ENCODE measurements at places on chromosomes 13 and 19.

- DNase-seq = peak; percentile 95
Observed at GRCh38 chr13:97259798-97260714, 37.9 kb downstream of the MBNL2 start.

- DNase-seq = peak; percentile 71
Observed at GRCh38 chr19:850221-850978, 1.7 kb upstream of the ELANE start.

GRCh38 chr19:48419158-48419920 is 25.9 kb downstream of the GRIN2D start:
- DNase-seq = peak; percentile 79

DNA sequence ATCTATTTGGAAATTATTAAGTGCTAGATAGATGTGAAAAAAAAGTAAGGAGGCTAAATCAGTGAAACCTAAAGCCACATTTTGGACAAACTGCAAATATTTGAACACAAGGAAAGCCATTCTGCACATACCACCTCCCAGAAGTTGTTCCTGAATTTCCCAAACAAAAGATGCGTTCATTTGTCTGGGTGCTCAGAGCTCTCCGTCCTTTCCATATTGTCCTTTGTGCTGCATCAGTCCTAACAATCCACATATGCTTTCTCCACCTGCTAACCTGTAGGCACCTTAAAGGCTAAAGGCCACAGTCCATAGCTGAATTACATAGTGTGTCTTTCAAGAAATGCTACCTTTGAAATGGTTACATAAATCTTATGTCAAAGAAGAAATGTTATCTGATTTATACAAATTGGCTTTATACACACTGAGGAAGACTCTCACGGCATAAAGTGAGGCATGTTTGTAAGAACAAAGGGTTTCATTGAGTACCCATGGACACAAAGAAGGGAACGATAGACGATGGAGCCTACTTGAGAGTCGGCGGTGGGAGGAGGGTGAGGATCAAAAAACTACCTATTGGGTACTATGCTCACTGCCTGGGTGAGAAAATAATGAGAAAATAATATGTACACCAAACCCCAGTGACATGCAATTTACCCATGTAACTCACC is 182.0 kb downstream of the RGCC start:
- no peak for DNase-seq

GRCh38 chr19:3098515-3099346 is 4.6 kb downstream of the GNA11 start:
- DNase-seq = no peak

DNA sequence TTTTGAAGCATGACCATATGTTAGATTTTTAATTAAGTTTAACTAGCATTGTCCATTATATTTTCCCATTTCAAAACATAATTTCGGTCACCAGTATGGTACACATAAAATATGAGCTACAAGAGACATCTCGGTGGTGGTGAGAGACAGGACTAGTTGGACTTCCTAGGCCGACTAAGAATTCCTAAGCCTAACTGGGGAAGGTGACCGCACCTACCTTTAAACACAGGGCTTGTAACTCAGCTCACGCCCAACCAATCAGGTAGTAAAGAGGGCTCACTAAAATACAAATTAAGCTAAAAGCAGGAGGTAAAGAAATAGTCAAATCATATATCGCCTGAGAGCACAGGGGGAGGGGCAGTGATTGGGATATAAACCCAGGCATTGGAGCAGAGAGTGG is 22.9 kb downstream of the DNAJC15 start:
- no peak for DNase-seq

DNA sequence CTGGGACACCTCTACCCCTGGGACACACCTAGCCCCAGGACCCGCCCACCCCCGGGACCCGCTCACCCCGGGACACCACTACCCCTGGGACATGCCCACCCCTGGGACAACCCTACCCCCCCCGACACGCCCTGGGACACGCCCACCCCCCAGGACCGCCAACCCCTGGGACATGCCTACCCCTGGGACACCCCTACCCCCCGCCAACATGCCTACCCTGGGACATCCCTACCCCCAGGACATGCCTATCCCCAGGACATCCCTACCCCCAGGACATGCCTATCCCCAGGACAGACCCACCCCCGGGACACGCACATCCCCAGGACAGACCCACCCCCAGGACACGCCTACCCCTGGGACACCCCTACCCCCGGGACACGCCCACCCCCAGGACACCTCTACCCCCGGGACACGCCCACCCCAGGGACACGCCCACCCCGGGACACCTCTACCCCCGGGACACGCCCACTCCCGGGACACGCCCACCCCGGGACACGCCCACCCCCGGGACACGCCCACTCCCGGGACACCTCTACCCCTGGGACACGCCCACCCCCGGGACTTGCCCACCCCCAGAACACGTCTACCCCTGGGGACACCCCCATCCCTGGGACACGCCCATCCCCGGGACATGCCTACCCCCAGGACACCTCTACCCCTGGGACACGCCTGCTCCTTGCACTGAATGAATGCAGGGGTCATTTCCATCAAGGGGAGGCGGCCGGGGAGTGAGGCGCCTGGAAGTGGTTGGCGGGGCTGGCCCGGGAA is 32.3 kb downstream of the ADPRHL1 start:
- DNase-seq = no peak

DNA sequence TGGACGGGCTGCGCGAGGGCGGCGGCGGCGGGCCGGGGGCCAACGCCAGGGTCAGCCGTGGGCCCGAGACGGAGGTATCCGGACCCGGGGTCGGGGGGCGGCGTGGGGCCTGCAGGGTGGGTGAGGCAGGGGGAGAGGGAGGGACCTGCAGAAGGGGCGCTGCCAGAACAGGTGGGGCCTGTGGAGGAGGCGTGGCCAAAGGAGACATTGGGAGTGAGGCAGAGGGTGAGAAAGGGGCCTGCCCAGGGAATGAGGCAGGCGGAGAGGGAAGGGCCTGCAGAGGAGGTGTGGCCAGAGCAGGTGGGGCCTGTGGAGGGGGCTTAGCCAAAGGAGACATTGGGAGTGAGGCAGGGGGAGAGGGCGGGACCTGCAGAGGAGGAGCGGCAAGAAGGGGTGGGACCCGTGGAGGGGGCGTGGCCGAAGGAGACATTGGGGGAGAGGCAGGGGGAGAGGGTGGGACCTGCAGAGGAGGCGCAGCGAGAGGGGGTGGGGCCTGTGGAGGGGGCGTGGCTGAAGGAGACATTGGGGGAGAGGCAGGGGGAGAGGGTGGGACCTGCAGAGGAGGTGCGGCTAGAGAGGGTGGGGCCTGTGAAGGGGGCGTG is 4.2 kb downstream of the PRR36 start:
- peak; percentile 77 for DNase-seq

DNA sequence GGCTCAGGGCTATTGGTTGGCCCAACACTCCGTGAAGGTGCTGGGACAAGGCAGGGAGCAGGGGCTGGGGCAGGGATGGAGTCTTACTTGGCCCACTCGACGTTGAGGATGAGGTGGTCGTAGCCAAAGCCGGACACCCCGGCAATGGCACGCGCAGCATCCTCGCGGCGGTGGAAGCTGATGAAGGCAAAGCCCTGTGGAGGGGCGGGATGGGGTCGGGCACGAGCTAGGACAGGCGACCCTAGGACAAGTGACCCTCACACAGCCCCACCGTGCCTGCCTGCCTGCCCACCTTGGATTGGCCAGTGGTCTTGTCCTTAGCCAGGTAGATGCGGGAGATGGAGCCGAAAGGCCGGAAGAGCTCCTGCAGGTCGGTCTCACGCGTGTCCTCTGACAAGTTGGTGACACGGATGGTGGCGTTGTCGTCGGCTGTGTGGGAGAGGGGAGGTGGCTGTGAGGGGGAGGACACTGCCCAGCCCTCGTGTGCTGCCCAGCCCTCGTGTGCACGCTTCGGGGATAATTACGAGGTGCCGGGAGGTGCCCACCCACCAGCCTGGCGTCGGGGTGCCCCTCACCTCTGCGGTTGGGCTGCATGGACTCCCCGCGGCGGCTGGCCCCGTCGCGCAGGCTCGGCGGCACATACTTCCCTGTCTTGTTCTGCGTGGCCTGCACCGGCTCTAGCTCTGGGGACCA is 4.0 kb downstream of the P2RY11 start:
- DNase-seq = no peak

DNA sequence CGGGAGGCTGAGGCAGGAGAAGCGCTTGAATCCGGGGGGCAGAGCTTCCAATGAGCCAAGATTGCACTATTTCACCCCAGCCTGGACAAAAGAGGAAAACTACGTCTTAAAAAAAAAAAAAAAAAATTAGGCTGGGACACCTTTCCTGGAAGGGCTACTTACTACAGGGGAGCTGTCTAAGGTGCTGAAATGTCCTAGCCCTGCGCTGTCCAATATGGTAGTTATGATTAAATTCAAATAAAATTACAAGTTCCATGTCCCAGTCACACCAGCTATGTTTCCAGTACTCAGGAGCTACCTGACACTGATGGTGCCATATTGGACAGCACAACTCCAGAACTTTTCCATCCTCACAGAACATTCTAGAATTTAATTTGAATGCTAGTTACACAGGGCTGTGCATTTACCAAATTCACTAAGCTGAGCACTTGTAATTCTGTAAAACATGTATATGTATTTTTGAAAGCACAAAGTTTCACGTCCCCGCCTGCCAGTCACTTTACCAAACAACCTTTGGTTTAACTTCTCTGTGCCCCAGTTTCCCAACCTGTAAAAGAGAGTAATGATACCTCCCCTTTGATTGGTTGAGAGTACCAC is 9.2 kb upstream of the ZSCAN22 start:
- DNase-seq = peak; percentile 56

- DNase-seq = no peak
Observed at GRCh38 chr19:51091126-51091525, 8.4 kb upstream of the KLK14 start.

DNA sequence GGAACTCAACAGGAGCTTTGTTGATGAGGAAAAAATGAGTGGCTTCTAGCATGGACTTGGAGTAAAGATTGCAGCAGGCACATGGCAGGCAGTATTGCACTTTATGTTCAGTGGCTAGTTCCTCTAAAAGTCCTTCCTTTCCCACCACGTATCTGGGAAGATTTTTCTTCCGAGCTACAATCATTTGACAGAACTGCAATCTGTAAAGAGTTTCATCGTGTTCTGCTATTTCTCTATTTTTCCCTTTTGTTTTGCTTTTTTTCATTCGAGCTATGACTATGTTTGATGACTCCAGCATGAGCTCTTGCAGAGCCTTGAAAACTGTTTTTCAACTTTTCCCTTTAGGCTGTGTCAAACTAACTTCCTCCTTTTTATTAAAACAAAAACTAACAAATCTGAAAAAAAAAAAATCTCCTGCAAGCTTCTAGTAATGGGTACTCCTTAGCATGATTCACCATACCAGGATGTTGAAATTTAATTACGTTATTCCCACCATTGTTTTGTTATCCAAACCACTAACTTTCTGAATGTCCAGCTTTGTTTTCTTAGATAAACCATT is 12.3 kb downstream of the CLDN10 start:
- no peak for DNase-seq

DNA sequence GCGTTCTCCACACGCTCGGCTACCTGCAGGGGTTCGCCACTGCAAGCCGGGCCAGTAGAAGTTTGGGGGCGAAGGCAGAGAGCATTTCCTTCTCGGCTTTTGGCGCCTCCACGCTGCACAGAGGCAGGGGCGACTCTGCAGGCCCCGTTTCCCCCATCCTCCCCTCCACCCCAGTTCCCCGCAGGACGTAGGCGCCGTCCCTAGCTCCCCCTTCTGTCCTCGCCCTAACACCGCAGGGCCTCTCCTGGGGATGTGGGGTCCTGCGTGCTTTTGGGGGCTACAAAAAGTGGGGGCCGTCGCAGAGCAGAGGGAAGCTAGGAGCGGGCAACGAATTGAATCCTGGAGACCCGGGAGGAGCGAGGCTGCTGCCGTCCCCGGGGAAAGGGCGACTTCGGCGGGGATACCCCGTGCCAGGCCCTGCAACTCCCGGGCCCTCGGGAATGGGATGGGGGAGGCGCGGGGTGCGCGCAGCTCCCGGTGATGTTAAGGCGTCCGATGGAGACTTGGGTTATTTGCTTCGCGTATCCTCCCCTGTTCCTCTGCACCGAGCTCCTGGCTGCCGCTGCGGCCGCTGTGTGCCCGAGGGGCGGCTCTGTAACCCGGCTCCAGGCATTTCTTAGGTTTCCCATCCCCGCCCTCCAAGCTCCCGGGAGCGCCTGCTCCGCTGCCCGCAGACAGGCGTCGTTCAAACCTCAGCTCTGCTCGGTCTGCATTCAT is 255.9 kb upstream of the SOX21 start:
- no peak for DNase-seq
